Bronchial smooth muscle cell (primary cell): ENCODE measurements at places on chromosomes 3 and 15. TPM values are rescaled to one million over a fixed set of nuclear protein-coding genes. Genes with fewer than 3 reads are reported as not detected.

SH2D7 gene
- not detected in 2 replicates for total RNA-seq

FXR1 gene
- total RNA-seq, result 274 and 307 TPM in 2 replicates

C3orf85 gene
- not detected in 2 replicates for total RNA-seq

NFKBIZ gene
- total RNA-seq, result 14.6 and 15.1 TPM in 2 replicates

RPL22L1 gene
- total RNA-seq, result 27.7 and 82.6 TPM in 2 replicates

CDC25A gene
- total RNA-seq, result 0.94 and 1.1 TPM in 2 replicates

MITF gene
- total RNA-seq, result 16.2 and 16.7 TPM in 2 replicates

DOCK3 gene
- total RNA-seq, result 0.09 and 0.16 TPM in 2 replicates

ITIH1 gene
- total RNA-seq, result not detected in 2 replicates

SLC6A1 gene
- total RNA-seq, result not detected in 2 replicates

HRH1 gene
- 22.5 and 38.1 TPM in 2 replicates for total RNA-seq

ZNF662 gene
- total RNA-seq, result 1.3 and 2.0 TPM in 2 replicates

LRRIQ4 gene
- total RNA-seq, result not detected in 2 replicates

TGM5 gene
- not detected in 2 replicates for total RNA-seq

GHSR gene
- total RNA-seq, result not detected in 2 replicates

CATSPER2 gene
- 1.1 and 1.3 TPM in 2 replicates for total RNA-seq

PCSK6 gene
- 0.09 and 0.16 TPM in 2 replicates for total RNA-seq

TFDP2 gene
- total RNA-seq, result 23.3 and 26.6 TPM in 2 replicates

ADGRG7 gene
- not detected in 2 replicates for total RNA-seq

RYR3 gene
- under 0.01 TPM in 2 replicates for total RNA-seq

NPAP1 gene
- total RNA-seq, result under 0.01 TPM in 1 of 2 replicates, not detected in the other

REC114 gene
- not detected in 2 replicates for total RNA-seq

POPDC2 gene
- total RNA-seq, result under 0.01 and 0.26 TPM in 2 replicates

GOLGA8M gene
- 0.32 and 0.52 TPM in 2 replicates for total RNA-seq

CCDC39 gene
- total RNA-seq, result under 0.01 and 0.52 TPM in 2 replicates

TMF1 gene
- total RNA-seq, result 34.5 and 42.8 TPM in 2 replicates

GOLGA6L10 gene
- total RNA-seq, result 0.86 and 1.1 TPM in 2 replicates

ANKRD63 gene
- not detected in 2 replicates for total RNA-seq

SLC2A2 gene
- total RNA-seq, result not detected in 2 replicates

GABRA5 gene
- total RNA-seq, result not detected in 2 replicates

TRAK1 gene
- 15.5 and 16.2 TPM in 2 replicates for total RNA-seq

TSC22D2 gene
- 2.6 and 6.5 TPM in 2 replicates for total RNA-seq

INAFM2 gene
- total RNA-seq, result 2.2 and 5.5 TPM in 2 replicates

GPR160 gene
- total RNA-seq, result under 0.01 TPM in 1 of 2 replicates, not detected in the other

HRG gene
- total RNA-seq, result not detected in 2 replicates

GOLGA8G gene
- not detected in 2 replicates for total RNA-seq

THUMPD3 gene
- total RNA-seq, result 56.7 and 63.3 TPM in 2 replicates

ZMYND10 gene
- total RNA-seq, result 1.3 and 1.4 TPM in 2 replicates

MESP2 gene
- total RNA-seq, result 0.52 and 1.9 TPM in 2 replicates

SNTN gene
- not detected in 2 replicates for total RNA-seq

SNX1 gene
- total RNA-seq, result 40.8 and 42.0 TPM in 2 replicates

MEF2A gene
- total RNA-seq, result 17.3 and 22.5 TPM in 2 replicates

BCL2A1 gene
- total RNA-seq, result 1.6 and 8.8 TPM in 2 replicates

GOLGA6D gene
- total RNA-seq, result under 0.01 TPM in 1 of 2 replicates, not detected in the other

LYSMD2 gene
- total RNA-seq, result 1.3 and 2.5 TPM in 2 replicates

MOBP gene
- total RNA-seq, result under 0.01 TPM in 1 of 2 replicates, not detected in the other

MME gene
- 77.8 and 81.5 TPM in 2 replicates for total RNA-seq

KNL1 gene
- total RNA-seq, result 0.52 and 1.7 TPM in 2 replicates

RFT1 gene
- 7.3 and 8.7 TPM in 2 replicates for total RNA-seq

SPINK8 gene
- total RNA-seq, result not detected in 2 replicates

HIGD2B gene
- total RNA-seq, result under 0.01 TPM in 1 of 2 replicates, not detected in the other

STX19 gene
- not detected in 2 replicates for total RNA-seq

AP2M1 gene
- total RNA-seq, result 624 and 646 TPM in 2 replicates

PLIN1 gene
- total RNA-seq, result 0.26 TPM in 1 of 2 replicates, not detected in the other

RARB gene
- 3.1 and 11.7 TPM in 2 replicates for total RNA-seq

SLC9A9 gene
- 37.0 and 65.9 TPM in 2 replicates for total RNA-seq

OR5AC2 gene
- not detected in 2 replicates for total RNA-seq

PLOD2 gene
- total RNA-seq, result 57.5 and 65.9 TPM in 2 replicates
